ENCODE measurements at places on chromosomes 6 and 20.

DNA sequence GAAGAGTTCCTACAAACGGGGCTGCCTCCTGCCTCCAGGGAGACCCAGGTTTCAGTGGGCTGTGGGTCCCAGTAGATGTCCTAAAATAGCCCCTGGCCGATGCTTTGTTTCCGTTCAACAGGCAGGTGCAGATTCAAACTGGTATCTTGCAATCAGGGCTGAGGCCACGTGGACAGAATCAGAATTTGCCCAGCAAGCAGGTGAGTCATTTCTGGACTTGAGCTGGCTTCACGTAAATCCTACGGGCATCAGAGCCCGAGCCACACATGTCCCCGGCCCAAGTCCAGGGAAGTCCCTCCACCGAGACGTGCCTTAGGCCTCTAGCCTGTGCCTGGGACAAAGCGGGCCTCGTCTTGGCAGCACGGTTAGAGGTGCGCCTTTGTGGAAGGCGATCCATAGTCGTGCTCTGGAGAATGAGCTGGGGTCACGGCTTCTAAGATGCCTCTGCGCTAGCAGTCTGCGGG lies 101.6 kb upstream of the FRMD1 start:
- DNase-seq: no peak

DNA sequence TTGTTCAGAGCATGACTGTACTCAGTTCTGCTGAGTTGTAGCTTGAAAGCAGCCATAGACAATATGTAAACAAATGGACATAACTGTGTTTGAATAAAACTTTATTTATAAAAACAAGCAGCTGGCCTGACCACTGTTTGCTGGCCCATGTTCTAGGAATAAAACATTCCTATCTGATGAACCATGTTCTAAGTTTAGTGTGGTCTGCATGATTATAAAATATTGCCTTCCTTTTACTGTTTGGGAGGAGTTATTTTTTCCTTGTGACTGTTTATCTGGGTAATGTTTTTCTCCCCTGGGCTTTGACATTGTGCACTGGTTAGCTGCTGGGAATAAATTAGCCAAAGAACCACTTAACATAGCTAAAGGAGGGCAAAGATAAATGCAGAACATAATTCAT lies 55.1 kb downstream of the CDS2 start:
- no peak for DNase-seq

DNA sequence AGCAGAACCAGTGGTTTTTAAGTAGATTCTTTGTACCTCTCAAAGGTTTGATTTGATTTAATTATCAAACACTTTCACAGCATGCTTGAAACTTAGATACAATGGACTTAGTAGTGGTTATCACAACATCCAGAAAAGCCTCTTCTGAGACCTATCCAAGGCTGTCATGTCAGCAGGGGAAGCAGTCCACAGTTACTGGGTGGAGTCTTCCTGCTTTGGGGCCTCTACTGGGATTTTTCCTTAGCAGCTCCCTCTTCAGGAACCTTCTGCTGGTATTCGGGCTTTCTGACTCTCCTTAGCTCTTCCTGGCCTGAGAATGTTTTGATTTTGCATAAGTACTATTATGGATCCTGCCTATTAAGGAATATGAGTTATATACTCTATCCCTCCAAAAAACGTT lies 36.0 kb downstream of the ARFGEF2 start:
- DNase-seq: no peak

- peak; percentile 93 for DNase-seq
Observed at GRCh38 chr20:8457978-8458377, 325.9 kb downstream of the PLCB1 start.

GRCh38 chr6:155185544-155185943 lies 78.3 kb upstream of the CLDN20 start:
- DNase-seq: no peak

- no peak for DNase-seq
Observed at GRCh38 chr20:58150772-58151171, 77.7 kb downstream of the ANKRD60 start.

GRCh38 chr6:30163090-30163917 lies at the start of gene TRIM15:
TRIM15 (plus strand) TSS chr6:30163546; CDS start chr6:30163685, 139 bp downstream.
- DNase-seq: no peak

- peak; percentile 4 for DNase-seq
Observed at GRCh38 chr20:59525500-59526241, 78.7 kb upstream of the PHACTR3 start.

DNA sequence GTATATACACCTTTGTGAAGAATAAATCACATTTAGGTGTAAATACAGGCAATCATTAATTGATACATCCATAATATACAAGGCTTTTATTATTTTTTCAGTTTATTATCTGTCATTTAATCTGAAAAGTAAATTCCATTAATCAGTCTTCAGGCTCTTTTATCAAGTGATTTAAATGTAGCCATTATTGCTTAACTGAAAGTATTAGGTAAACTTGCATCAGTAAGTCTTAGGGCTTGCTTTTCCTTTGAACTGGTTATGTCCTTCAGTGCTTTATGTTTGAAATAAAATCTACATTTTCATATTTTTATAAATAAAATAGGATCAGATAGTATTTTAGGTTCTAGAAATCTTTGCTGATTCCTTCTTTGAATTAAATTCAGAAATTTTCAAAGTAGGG lies 4.1 kb downstream of the TPBG start:
- no peak for DNase-seq

DNA sequence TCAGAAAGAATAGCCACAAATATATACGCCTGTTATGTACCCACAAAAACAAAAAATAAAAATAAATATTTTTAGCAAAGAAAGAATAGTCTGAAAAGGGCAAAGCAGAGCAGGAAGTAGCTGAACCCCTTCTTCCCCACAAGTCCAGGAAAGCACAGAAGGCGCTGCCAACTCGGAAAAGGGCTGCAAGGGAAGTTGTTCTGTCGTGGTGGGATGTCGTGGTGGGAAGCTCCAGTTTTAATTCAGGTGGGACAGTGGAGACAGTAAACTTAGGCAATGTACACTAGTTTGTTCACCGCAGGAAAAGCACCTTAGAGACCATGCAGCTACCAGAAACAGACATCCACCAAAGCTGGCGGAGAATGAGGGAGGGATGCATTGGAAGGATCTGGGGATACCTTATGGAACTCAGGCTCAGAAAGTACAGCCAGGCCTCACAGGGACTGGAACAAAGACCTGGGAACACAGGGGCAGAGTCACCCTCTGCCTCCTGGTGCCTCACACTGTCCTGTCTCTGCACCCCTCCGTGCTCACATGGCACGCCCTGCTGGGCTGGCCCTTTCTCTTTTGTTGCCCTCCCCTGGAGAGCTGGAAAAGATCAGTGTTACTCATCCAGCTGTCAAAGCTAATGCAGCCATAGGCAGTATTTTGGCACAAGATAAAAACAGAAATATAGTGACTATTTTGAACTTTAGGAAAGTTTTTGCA lies 3.3 kb upstream of the APMAP start:
- no peak for DNase-seq

DNA sequence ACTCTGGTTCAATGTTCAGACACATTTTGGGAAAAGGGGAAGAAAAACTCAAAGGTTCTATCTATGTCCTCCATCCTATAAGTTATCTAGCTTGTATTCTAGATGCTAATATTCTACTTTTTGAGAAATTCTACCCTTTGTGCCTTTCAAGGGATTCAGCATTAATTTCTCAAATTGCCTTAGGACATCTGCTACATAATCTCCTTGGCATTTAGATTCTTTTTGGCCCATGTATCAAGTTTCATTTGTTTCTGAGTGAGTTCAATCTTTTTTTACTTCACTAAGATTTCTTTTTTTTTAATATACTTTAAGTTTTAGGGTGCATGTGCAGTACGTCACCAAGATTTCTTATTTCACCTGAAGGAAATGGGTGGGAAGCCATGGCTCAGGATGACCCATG lies 232.7 kb upstream of the TENT5A start:
- no peak for DNase-seq

- no peak for DNase-seq
Observed at GRCh38 chr6:49052901-49053300, 410.2 kb downstream of the MMUT start.

GRCh38 chr6:80541181-80541580 lies 434.7 kb downstream of the BCKDHB start:
- no peak for DNase-seq

GRCh38 chr6:98894810-98895209 lies 52.9 kb downstream of the FBXL4 start:
- DNase-seq: no peak

DNA sequence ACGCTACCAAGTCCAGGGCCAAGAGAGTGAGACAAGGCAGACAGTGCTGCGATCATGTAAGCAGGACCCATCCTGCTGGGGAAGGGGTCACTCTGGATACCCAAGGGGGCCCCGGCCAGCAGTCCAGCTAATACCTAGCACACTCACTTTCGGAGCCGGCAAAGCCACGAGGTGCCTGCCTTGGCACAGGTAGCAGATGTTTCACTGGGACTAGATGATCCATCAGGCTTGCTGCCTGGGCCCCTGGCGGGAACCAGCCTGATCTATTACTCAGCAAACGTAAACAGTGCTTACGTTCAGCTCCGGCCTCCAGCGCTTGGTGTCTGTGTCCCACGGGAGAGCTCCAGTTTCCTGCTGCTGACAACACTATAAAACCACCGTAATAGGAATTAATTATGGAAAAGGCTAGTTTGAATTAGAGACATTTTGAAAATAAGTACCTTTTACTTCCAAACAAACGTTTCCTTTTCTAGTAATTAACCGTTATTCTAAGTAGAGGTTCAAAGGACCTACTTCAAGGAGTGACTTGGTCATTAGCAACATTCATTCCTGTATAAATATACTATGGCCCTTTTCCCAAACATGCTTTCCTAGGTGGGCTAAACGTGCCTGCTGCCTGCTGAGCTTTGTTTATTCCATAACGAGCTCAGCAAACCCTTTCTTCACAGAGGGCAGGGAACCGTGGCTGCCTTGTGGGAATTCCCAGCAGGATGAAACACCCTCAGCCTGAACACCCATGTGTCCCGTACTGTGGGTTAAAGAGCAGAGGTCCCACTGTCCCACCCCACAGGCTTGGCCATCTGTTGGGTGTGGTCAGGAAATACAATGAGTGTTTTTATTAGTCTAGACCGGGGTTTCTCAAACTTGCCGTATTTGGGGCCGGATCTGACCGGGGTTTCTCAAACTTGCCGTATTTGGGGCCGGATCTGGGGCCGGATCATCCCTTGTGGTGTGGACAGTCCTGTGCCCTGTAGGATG lies 18.4 kb downstream of the SLC22A23 start:
- no peak for DNase-seq

DNA sequence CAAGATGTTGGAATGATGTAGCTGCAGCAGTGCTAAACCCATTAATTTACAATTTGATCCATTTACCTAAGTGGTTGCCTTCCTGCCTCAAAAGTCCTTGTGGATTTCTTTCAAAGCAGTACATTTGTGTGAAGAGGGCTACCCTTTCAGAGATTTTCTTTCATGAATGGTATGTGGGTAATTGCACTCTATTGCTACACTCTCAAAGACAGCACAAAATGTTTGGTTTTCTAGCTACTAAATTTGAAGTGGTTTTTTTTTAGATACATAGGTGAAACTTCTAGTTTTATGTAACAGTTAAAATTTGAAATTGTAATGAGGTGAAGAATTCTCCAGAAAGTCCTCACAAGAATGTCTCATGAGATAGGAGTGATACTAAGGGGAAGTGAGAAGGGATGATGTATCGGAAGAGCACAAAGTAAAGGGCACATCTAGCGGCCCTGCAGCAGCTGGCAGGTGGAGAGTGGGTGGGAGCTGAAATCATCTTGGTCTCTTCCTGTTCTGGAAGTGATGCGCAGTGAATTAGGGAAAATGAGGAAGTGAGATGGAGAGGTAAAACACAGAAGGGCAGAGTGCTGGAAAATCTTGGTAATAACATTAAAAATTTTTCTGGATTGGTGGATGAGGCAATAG lies 236.8 kb upstream of the MAN1A1 start:
- DNase-seq: no peak

GRCh38 chr20:5608442-5609161 lies 141.6 kb upstream of the SHLD1 start:
- DNase-seq: no peak

- DNase-seq: peak; percentile 24
Observed at GRCh38 chr6:95660544-95660943, 83.2 kb downstream of the MANEA start.

GRCh38 chr20:57693002-57693582 lies 16.7 kb downstream of the PMEPA1 start:
- no peak for DNase-seq

GRCh38 chr6:166904101-166904746 lies 52.1 kb downstream of the RNASET2 start:
- DNase-seq: no peak

DNA sequence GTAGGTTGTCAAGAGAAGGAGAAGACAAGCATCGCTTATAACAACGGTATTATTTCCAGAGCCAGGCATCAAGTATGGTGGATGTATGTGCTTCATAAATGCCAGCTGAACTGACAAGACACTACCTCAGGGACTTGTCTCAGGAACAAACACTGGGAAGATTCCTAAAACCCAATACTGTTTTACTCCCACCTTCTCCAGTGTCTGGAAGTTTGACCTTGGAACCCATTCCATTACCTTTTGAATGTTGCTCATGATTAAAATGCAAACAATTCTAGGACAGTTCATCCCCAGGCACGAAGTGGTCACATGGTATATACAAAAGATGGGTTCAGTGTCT lies 300.1 kb downstream of the ADGB start:
- DNase-seq: no peak

GRCh38 chr20:53510262-53510661 lies 83.4 kb downstream of the ZNF217 start:
- no peak for DNase-seq

GRCh38 chr20:46229478-46230105 lies 78.7 kb downstream of the CDH22 start:
- no peak for DNase-seq

- no peak for DNase-seq
Observed at GRCh38 chr6:104995989-104996617, 39.2 kb downstream of the LIN28B start.

- no peak for DNase-seq
Observed at GRCh38 chr20:63508072-63508768, 9.3 kb upstream of the EEF1A2 start.

DNA sequence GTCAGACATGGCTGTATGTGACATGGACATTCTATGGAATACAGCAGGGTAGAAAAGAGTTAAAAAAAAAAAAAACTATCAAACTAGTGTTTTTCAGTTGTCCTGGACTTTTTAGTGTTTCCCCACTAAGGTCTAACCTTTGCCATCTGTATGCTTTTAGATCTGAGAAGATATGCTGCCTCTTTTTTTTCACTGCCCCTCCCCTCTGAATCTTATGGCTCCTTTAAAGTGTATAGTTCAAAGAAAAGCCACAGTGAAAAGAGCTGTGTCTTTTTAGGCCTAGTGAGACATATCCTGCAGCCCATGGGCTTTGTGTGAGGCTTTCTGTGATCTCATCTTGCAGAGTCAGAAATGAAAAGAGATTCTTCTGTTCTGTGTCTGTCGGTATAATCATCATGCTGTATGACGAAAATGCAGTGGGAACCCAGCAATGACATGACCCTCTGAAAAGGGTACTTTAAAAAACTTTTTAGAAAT lies 29.3 kb downstream of the ADGRG6 start:
- no peak for DNase-seq

GRCh38 chr6:25032934-25033333 lies 97.2 kb upstream of the RIPOR2 start:
- DNase-seq: no peak
